Posterior vena cava (tissue), 2 donors: ENCODE measurements at places on chromosomes 11 and 22. TPM values are rescaled to one million over a fixed set of nuclear protein-coding genes. Genes with fewer than 3 reads are reported as not detected.
A peak's percentile ranks its signal among the peaks of the same experiment; 100 is the strongest.

OR52L1 gene
- total RNA-seq: not detected

DNA sequence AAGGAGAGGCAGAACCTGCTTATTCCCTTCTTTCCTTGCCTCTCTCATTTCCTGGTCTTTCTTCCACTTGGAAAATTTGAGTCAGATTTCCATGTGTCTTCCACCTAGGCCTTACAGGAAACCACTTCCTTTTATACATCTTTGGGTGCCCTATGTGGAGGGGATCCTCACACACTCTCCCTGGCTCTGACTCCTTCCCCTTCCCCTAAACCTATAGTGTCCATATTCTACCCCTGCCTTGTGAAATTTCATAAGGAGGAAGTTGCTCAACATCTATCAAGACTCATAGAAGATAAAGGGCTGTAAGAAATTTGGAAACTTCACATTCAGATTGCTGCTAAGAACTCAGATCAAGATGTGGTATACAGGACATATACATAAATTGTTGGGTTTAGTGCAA, 20.4 kb downstream of the TUG1 start:
- no peak for DNase-seq

DNA sequence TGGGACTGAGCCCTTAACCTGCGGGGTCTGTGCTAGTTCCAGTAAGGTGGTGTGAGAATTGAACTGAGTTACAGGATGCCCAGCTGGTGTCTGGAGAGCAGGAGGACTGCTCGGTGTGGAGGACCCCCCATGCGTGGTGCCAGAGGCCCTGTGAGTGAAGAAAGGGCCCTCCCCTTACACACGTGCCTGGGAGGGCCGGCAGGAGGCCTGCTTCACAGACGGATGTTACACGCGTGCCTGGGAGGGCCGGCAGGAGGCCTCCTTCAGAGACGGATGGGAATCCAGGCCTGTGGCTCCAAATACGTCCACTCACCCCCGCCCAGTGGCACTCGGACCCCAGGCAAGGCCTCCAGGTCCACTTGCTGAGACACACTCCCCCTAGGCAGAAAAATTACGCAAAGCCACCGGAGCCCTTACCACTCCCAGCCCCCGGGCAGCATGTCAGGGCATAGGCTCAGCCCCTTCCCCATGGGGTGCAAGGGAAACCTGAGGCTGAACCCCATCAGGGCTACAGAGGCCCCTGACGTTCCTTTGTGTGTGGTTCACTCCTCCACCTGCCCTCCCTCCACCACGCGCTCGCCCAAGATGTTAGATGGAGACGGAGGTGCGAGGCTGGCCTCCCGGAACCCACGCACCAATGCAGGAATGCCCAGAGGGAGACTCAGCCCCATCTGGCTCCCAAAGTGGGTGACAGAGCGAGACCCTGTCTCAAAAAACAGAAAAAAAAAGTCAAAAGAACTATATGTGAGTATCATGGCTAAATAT, 227.8 kb downstream of the BRD1 start:
- no peak for DNase-seq

- peak; percentile 87 for DNase-seq
Measured at GRCh38 chr22:30205281-30206115, 41.1 kb downstream of the LIF start.

- DNase-seq: no peak
Measured at GRCh38 chr11:3022300-3022967, 30.3 kb upstream of the NAP1L4 start.

GRCh38 chr22:10727393-10727792, 4800.6 kb upstream of the OR11H1 start:
- DNase-seq: no peak

DNA sequence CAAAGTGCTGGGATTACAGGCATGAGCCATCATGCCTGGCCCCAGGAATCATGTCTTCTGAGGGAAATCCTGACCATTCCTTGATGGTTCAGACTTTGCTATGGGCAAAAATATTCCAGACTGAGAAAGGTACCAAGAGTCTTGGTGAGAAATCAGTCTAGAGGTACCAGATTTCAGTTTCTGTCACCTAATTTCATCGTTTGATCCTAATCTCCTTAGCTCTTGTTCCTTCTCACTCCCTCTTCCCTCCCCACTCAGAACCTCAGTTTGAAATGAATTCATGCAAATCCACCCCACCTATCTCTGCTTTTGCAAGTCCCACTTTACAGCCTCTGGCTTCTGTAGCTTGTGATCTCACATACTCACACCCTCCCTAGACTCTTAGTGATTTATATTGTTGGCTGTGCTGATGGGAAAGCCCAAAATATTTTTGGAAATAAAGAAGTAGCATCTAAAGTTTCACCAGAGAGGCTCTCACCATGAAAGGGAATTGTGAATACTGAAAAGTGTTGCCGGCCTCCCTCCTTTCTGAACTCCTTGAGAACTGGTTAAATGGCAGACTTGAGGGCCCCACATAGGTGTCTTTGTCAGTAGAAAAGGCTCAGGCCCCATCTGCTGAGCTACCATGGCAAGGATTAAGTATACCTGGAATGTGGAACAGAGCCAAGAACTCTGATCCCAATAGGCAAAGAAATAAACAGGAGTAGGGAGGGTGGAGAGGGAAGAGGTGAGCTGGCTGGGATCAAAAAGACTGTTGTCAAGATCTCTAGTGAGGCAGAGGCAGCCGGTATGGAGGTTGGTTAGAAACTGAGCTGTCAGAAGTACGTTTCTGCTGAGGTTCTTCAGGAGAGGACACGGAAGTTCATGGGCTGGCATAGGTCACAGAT, 190.5 kb upstream of the MTMR2 start:
- DNase-seq: no peak

GRCh38 chr11:117932426-117932825, 3.2 kb upstream of the TMPRSS13 start:
- DNase-seq: peak; percentile 41

DNA sequence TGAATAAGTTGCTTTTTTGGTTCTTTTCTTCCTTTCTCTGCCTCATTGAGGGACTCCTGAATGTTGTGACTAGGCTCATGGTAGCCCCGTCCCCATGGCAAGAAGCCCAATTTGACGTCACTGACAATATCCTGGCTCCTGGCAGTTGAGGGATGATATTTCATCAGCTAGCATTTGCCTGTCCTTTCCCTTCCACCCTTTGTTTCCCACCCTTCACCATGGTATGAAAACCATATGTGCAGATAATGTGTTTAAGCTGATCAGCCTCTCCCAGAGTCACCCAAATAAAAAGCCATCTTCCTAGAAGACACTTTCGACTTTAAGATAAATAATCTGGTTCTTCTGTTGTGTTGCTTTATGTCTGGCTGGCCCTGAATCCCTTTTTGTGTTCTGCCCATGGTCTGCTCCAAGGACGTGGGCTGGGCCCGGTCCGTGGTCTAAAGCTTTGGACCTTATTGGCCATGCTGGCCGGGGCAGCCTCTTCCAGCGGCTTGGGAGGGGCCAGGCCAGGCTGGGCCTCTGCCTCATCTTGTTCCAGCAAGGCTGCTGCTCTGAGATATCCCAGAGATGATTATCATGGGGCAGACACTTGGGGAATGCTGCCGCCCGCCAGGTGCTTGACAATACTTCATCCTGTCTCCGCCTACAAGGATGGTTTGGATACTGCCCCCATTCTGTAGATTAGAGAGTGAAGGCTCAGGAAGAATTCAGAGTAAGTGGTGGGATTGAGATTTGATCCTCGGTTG, 5.1 kb downstream of the TSPAN18 start:
- DNase-seq: no peak

- no peak for DNase-seq
Measured at GRCh38 chr11:86062719-86063118, 6.2 kb downstream of the PICALM start.

DNA sequence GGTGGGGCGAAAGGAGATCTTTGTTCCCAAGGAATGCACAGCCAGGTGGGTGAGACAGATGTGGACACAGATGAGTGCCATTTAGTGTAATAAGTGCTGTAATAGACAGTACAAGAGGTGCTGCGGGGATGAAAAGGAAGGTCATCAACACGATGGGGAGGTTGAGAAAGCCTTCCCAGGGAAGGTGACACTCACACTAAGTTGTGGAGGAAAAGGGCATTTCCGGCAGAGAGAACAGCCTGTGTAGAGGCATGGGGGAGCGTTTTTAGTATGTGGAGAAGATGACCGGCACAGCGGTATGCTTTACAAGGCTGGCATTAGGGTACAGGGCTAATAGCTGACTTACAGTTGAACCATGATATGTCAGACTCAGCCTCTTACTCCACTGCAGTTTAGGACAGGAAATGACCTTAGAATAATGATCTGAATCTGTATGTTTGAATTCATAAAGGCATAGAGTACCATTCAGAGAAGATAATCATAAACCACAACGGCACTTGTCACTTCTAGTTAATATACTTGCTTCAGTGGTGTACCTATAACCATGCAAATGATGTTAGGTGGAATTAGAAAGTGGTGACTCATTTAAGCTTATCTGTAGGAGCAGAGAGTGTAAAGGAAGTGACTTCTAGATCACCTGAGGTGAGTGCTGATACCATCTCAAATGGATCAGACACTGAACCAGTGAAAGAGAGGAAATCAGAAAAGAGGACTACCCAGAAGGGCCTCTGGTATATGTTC, 60.6 kb downstream of the FAM83F start:
- DNase-seq: no peak

- DNase-seq: peak; percentile 76
Measured at GRCh38 chr11:117870103-117870952, 6.1 kb downstream of the FXYD6 start.
